ENCODE measurements at places on chromosomes 7 and 10.

- no peak for DNase-seq
Observed at GRCh38 chr7:36726806-36727503, 2.7 kb upstream of the AOAH start.

GRCh38 chr7:155136619-155137243 is 66.6 kb downstream of the HTR5A start:
- no peak for DNase-seq

DNA sequence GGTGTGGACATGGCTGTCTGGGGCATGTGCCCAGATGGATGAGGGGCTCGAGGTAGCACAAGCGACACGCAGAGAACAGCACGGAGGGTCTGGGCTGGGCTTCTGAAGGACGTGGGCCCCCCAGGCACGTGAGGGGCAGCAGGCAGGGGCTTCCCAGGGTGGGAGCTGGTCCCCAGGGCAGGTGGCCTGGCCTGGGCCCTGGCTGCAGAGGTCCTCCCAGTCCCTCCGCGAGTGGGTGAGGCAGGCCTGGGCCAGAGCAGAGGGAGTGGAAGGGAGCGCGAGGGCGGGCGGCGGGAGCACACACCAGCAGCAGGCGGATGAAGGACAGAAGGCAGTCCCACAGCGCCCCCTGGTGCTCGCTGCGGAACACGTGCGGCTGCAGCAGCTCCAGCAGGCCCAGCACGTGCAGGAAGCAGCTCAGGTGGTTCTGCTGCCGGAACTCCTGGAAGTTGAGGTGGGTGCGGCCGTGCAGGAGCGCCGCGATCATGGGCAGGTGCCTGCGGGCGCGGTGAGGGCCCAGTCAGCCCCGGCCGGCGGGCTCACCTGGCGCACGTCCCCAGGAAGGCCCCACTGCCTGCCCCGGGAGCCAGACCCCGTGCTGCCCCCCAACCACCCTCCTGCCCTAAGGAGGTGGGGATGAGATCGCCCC is 14.7 kb upstream of the MICALL2 start:
- DNase-seq, result peak; percentile 88

GRCh38 chr10:120182431-120182830 is 274.6 kb upstream of the PLPP4 start:
- no peak for DNase-seq

- no peak for DNase-seq
Observed at GRCh38 chr10:101260764-101261481, 31.7 kb upstream of the LBX1 start.

- DNase-seq, result peak; percentile 67
Observed at GRCh38 chr10:24882047-24882698, 70.2 kb downstream of the PRTFDC1 start.

GRCh38 chr10:69760072-69760471 is 41.6 kb upstream of the COL13A1 start:
- no peak for DNase-seq

DNA sequence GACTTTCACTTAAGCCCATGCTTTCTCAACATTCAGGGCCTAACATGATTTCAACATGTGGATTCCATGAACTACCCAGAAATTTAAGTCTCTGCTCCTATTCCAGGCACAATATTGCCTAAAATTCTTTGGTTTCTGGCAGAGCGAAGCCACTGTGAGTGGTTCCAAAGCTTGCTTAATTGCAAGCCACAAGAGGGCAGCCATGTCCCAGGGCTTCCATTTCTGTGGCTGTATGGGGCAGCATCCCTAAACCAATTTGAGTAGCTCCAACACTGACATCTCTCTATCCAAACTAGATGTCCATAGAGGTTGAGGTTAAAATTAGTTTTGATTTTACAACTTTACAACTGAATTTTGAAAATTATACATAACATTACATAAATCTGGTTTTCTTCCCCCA is 56.3 kb upstream of the MDFIC start:
- DNase-seq, result peak; percentile 68

GRCh38 chr10:76311752-76312636 is 880.6 kb downstream of the LRMDA start:
- no peak for DNase-seq

DNA sequence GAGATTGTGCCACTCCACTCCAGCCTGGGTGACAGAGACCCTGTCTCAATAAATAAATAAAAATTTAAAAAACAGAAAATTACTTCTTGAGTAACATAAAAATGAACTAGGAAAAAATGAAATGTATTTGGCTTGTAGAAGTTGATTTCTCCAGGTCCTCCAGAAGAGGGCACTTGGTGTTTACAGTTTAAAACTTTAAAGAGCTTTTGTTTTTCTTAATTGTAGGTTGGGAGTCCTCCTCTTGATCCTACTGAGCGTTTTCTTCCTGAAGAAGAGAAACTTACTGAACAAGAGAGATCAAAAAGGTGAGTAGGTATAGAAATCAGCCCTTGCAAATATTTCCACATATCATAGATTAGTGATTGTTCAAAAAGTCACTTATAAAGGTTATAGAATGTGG is 16.2 kb downstream of the KIFBP start:
- peak; percentile 68 for DNase-seq

GRCh38 chr10:106935978-106936451 is 228.5 kb downstream of the SORCS1 start:
- DNase-seq, result no peak

DNA sequence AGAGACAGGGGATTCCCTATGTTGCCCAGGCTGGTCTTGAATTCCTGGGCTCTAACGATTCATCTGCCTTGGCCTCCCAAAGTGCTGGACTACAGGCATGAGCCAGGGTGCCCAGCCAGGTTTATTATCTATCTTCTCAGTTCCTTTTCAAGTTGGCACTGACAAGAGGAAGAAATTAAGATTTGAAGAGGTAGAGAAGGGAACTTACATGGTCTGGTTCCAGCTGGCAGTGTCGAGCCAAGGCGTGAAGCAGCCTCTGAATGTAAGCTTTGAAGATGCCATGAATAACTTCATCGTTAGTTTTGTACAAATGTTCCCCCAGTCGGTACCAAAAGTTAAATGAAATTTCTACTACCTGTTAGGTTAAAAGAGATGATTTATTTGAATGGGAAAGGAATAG is 57.7 kb downstream of the TNPO3 start:
- no peak for DNase-seq

GRCh38 chr10:43292755-43293676 is 26.2 kb upstream of the RASGEF1A start:
- DNase-seq, result peak; percentile 62

DNA sequence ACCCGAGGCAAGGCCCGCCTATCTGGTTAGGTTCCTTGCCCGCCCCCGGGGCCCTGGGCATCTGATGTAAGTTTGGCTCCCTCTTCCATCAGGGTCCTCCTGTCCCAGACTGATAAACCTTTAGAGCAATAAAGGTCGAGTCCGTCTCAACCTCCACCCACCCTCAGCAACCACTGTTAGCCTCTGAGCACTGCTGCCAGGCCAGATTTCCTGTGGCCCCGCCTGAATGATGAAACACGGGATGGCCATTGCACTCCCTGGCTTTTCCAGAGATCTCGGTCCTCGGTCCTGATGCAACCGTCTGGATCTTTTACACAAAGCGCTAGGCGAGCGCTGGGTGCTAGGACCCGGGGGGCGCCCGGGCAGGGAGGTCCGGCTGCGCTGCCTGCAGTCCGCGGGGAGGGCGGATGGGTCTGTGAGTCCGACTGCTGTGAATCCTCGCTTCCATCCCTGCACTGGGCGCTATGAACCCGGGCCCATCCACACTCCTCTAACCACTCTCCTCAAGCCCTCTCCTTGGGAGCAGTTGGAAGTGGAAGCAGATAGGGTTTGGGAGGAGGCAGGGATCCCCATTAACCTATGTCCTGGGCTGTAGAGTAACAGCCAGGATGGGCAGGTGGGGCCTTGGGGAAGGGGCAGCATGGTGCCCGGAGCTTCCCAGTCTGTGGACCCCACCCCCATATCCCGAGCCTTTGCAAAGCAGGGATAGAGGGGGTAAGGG is 875 bp upstream of the DDIT4 start:
- peak; percentile 36 for DNase-seq

DNA sequence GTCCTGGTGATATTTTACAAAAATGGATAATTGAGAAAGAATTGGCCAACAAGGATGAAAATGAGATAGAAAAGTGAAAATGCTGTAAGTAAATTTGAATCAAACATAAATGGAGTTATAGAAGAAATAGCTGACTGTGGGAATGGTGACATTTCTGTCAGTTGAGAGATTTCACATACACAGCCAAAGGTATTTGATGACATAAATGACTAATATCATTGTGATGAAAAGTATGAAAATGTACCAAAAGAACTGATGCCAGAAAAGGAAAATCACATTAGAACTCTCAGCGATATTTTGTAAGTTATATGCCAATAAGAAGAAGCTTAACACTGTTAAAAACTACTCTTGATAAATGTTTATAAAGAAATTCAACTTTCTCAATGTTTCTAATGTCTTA is 54.9 kb downstream of the TFPI2 start:
- DNase-seq, result no peak

DNA sequence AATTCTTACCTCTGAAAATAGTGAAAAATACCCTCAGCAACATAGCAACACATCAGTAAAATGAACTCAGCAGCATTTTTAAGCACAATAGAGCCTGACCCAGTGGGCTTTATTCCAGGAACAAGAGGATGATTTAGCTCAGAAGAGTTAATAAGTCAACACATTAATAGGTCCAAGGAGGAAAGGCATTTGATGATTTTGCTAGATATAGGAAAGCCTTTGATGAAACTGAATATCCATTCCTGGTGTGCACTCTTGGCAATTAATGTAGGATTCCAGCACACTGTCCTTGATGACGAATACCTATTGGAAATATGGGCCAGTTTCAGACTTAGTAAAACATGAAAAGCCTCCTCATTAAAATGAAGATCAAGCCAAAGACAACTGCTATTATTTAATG is 42.5 kb downstream of the RASGEF1A start:
- DNase-seq, result no peak

DNA sequence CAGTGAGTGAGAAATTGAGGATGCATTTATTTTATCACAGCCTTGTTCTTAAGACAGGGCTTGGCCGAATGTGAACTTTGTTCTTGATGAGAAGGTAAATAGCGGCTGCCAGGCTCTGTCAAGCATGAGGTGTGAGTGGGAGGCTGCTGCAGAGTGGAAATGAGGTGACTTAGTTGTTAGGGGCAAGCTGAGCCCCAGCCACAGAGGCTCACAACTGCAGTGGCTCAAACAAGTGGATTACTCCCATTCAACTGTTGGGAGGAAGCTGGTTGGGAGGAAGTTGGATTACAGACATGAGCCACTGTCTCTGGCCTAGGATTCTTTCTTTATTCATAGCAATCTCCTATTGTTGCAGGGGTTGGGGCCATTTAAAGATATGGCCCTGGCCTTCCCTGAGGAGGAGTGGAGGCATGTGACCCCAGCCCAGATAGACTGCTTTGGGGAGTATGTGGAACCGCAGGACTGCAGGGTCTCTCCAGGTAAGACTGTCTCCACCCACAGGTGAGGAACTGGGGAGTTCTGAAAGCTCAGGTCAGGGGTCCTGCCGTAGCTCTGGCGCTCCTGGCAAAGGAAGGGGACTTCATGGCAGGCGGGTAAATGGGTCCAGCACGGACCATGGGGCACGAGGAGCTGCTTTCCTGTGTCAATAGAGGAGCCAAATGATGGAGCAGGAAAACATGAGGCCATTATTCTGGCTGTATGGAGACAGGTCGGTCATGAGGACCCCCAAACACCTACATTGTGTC is 7.1 kb downstream of the ZSCAN25 start:
- DNase-seq, result no peak

DNA sequence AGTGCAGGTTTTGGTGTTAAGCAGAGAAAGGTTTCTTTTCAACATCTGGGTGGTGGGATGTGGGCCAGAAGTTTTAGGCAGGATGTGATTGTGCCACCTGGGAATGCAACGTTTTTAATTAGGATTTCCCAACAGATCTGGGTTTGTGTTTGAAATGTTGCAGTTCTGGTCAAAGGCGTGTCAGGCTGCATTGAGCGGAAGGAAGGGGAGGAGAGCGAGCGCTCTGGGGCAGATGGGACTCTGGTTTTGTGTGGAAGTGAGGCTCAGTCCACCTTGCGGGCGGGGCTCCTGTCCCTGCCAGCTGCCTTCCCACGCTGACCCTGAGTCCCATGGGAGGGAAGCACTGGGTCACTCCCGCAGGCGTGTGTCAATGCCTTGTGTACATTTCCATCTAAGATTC is 767.7 kb downstream of the KCNMA1 start:
- no peak for DNase-seq

DNA sequence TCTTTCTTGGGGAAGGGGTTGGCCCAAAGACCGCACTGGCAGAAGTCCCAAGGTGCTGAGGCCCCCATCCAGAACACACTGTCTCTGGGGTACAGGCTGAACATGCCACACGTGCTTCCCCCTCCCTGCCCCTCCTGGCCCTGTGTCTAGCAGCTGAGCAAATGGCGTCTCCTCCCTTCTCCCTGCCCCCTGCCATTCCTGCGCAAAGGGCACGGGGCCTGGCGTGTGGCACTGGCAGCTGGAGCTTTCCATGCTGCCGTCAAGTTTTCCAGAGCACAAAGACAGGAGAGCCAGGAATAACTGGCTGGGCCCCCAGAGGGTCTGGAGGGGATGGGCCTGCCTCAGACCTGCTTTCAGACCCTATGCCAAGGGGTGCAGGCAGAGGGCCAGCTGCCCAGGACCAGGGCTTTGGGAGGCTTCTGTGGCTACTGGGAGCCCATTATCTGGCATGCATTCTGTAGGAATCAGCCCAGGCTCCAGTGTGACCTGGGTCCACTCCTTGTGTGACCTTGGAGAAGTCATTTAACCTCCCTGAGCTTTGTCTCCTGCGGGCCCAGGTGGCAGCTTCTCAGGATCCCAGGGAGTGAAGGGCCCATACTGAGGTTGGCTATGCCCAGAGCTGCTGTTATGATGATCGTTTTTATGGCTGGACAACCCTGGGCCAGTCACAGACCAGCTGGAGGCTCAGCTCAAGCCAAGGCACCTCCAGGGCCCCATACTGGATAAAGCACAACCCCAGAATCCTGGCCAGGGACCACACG is 710 bp upstream of the LDB3 start:
- no peak for DNase-seq

All from CD4-positive, alpha-beta T cell treated with Interleukin-12 subunit alpha and Interleukin-12 subunit beta, for 1 hour (primary cell).